ENCODE measurements at places on chromosomes 13 and 19. TPM values are rescaled to one million over a fixed set of nuclear protein-coding genes. Genes with fewer than 3 reads are reported as not detected.

Gene CEACAM3
- not detected for total RNA-seq

Gene ANGPTL8
- not detected for total RNA-seq

Gene CBY2
- not detected for total RNA-seq

DNA sequence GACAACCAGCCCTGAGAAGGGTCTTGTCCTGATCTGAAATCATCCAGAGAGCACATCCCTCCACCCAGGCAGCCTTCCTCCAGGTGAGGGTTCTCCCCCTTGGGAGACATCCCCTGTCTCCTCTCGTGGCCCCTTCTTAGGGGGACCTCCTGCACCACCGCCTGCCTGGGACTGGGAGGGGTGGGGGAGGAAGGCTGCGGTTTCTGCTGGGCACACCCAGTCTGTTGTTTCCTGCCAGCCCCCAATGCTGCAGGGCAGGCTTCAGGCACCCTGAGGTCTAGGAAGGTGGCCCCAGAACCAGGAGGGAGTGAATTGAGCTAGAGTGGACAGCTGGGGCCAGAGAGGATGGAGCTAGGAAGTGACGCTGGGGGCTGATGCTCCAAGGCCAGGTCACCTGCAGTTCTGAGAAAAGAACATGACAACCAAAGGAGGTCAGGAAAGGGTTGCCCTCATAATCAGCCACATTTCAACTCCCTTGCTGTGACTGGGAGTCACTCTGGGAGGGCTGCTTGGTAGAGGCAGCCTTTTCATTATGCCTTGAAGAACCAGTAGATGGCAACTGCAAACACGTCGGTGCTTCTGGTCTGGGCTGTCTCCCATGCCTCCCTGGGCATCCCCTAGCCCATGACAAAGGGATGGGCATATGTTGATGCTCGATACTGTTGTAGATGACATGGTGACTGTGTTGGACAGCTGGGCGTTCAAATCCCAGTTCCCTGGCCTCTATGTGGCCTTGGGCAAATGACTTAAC is 1.4 kb downstream of the ARHGEF18 start:
- DNase-seq: no peak

- DNase-seq: no peak
Measured at GRCh38 chr13:104526561-104526960, 1460.3 kb upstream of the SLC10A2 start.

Data from renal cortical epithelial cell (primary cell).